Gastroesophageal sphincter (tissue), 4 donors: ENCODE measurements at places on chromosomes 3 and 15.

GRCh38 chr3:101842245-101842934, 6.9 kb upstream of the NFKBIZ start:
- no peaks in the 10 kb centered on the region for H3K36me3 ChIP-seq
- no peak for ATAC-seq
- H3K27ac ChIP-seq, result no peak overlapping the region
- H3K4me1 ChIP-seq, result peaks cover 11% of the 10 kb centered on the region

- H3K4me1 ChIP-seq, result no peaks in the 10 kb centered on the region
- H3K4me3 ChIP-seq, result no peak overlapping the region
- no peak for ATAC-seq
These were observed 223.6 kb upstream of the PDZRN3 start for GRCh38 chr3:73848173-73848906.

GRCh38 chr3:144358191-144358590, 386.6 kb downstream of the DIPK2A start:
- H3K27ac ChIP-seq, result no peak overlapping the region
- ATAC-seq, result no peak
- H3K27me3 ChIP-seq, result no peaks in the 10 kb centered on the region
- no peaks in the 10 kb centered on the region for H3K4me1 ChIP-seq
- no peaks in the 10 kb centered on the region for H3K36me3 ChIP-seq

GRCh38 chr3:95456835-95457234, 1357.6 kb upstream of the EPHA6 start:
- no peaks in the 10 kb centered on the region for H3K36me3 ChIP-seq
- no peak for ATAC-seq
- H3K4me1 ChIP-seq, result no peaks in the 10 kb centered on the region
- H3K27ac ChIP-seq, result no peak overlapping the region

- H3K36me3 ChIP-seq, result no peaks in the 10 kb centered on the region
- H3K4me1 ChIP-seq, result no peaks in the 10 kb centered on the region
These were observed 1428.2 kb upstream of the GBE1 start for GRCh38 chr3:83189634-83190033.

- no peaks in the 10 kb centered on the region for H3K27me3 ChIP-seq
- ATAC-seq, result no peak
- H3K36me3 ChIP-seq, result peaks cover 19% of the 10 kb centered on the region
- H3K4me3 ChIP-seq, result no peak overlapping the region
- no peaks in the 10 kb centered on the region for H3K4me1 ChIP-seq
These were observed 48.7 kb downstream of the NMNAT3 start for GRCh38 chr3:139629033-139629432.
